ENCODE measurements at places on chromosomes 6 and 20.

DNA sequence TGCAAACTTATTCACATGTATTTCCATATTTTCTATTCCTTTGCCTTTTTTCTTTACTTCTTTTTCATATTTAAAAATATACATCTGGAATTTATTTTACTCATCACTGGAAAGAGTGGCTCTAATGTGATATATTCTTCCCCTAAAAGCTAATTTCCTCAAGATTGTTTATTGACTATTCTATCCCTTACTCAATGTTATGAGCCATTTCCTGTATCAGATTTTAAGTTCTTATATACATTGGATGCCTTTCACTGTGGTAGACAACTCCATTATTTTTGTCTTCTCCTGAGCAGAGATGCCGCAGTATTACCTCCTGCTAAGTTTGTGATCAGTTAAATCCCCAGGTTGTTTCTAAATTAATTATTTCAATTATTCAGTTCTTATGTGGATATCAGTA, 418.4 kb upstream of the JAG1 start:
- DNase-seq, result no peak

DNA sequence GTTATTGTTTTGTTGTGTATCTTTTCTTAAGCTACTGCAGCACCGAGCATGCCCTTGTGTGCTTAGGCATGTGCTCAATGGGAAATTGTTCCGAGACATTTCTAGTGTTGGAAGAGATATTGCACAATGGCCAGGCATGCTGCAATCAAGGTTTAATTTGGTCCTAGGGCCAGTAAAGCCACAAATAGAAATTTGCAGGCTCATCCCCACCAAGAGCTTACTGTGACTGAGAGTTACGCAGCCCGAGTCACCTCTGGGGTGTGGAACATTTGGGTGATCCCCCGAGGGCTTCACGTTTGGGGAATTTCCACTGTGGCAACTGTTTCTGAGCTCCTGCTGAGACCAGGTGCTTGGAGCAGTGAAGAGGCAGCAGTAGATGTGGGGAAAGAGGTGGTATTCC, 65.8 kb downstream of the ADTRP start:
- DNase-seq, result no peak

GRCh38 chr6:25699649-25700048, 47.6 kb downstream of the SCGN start:
- DNase-seq, result no peak

GRCh38 chr6:128036808-128037570, 136.1 kb upstream of the THEMIS start:
- DNase-seq, result no peak

DNA sequence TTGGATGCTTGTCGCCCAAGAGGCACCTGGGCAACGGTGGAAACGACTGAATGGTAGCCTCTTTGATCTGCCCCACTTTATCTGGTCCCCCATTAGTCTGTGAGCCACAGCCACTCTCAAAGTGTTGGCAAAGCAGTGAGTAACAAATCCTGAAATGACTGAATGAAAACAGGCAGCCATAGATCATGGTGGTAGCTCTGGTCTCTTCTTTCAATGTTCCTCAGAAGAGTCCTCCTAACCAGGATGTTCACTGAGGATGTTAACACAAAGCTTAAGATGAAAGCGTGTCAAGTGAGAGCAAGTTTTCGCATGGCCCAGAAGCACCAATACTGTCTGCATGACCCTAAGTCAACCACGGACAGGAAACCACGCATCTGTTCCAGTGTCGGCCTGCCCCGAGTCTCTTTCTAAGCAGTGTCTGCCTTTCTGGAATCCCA, 107.3 kb downstream of the IRF4 start:
- no peak for DNase-seq

GRCh38 chr6:169587975-169588374, 113.9 kb downstream of the WDR27 start:
- DNase-seq, result no peak

DNA sequence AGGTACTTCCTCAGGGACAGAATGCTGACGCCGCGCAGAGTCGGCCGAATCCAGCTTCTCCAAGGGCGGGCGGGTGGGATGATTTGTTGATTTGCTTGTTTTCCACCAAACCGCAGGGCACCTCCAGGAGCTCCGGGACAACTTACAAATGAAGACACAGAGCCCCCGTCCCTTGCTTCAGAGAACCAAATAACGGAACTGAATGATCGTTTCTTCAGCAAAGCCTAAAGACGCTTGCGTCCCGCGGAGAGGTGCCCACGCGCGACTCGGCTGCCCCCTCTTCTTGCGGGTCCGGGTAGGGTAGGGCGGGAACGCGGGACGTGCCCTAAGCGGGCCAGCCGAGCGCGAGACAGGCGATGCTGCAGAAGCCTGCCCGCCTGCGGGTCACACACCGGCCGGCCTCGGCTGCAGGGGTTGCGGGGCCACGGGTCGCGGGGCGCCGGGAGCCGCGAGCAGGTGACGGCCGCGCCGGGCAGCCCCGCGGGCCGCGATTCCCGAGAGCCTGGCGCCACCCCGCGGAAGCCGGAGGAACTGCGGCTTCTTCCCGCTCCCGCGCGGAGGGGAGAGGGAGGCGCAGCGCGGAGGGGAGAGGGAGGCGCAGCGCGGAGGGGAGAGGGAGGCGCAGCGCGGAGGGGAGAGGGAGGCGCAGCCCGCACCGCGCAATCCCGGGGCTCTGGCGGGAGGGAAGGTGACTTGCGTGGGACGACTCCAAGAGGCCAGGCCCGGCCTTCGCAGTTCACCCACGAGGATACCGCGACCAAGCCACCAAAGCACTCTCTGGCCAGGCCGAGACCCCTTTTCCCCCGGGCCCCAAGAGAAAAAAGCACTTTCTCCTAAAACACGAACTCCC, 7.7 kb upstream of the FOXF2 start:
- peak; percentile 5 for DNase-seq

- DNase-seq, result no peak
Observed at GRCh38 chr20:50149481-50150254, 3.9 kb downstream of the PEDS1 start.

DNA sequence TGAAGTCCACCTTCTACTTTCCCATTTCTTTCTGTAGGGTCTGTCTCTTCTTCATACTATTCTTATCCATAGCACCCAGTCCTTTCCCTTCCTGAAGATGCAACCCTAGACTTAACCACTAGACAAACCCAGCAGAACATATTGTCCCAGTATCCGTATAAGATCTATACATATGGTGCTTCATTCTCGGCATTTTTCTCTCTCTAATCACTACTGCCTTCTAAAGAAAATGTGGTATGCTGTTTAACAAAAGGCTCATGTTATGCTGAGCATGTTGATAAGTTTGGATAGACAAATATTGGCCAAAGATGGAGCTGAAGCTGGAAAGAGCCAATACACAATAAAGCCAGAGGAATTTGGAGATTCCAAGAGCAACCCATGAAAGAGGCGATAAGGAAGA, 212.6 kb downstream of the MAFB start:
- no peak for DNase-seq

Measured in NCI-H2171 (cell line).